PC-3 (cell line): ENCODE measurements at places on chromosomes 12 and 14. TPM values are rescaled to one million over a fixed set of nuclear protein-coding genes. Genes with fewer than 3 reads are reported as not detected.

IRAK3 gene
- total RNA-seq = not detected in 2 replicates

ANKRD33 gene
- total RNA-seq = not detected in 2 replicates

UTP20 gene
- total RNA-seq = 31.3 and 35.8 TPM in 2 replicates

PTPRB gene
- 0.46 and 0.66 TPM in 2 replicates for total RNA-seq

- no peak overlapping the region for H3K27ac ChIP-seq
- H3K4me1 ChIP-seq = peaks cover 22% of the 10 kb centered on the region
- no peak overlapping the region for H3K4me3 ChIP-seq
- DNase-seq = no peak
- no peaks in the 10 kb centered on the region for H3K36me3 ChIP-seq
- H3K27me3 ChIP-seq = no peaks in the 10 kb centered on the region
Observed at GRCh38 chr12:122845041-122845864, 10.0 kb downstream of the HIP1R start.

DNA sequence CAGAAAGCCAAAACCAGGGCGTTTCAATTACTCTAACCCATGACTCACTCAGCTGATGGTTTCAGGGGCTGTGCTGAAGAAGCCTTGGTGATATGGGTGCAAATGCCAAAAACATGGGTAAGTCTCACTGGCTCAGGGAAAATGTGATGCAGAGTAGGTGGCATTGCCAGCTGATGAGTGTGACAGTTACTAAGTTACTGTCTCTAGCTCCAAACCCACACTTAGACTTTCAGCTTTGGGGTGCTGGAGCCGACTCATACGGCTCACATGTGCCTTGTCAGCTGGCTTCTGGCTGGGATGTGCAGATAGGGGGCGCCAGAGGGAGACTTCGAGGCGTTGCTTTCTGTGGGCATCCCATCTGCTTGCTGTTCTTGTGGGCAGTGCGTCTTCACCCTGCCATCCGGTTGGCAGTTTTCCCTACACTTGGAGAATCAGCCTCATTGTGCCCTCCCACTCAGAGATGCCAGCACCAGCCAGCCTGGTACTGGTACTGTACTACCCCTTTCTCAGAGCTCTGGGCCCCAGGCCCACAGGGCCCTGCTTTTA is 11.1 kb upstream of the KRT7 start:
- H3K27ac ChIP-seq = 0 out of 2 replicates have a peak overlapping the region, but pooled peaks have one; percentile 7
- H3K4me1 ChIP-seq = peaks cover 51% of the 10 kb centered on the region
- peak; percentile 82 for DNase-seq
- H3K4me3 ChIP-seq = no peak overlapping the region
- H3K27me3 ChIP-seq = no peaks in the 10 kb centered on the region

DNA sequence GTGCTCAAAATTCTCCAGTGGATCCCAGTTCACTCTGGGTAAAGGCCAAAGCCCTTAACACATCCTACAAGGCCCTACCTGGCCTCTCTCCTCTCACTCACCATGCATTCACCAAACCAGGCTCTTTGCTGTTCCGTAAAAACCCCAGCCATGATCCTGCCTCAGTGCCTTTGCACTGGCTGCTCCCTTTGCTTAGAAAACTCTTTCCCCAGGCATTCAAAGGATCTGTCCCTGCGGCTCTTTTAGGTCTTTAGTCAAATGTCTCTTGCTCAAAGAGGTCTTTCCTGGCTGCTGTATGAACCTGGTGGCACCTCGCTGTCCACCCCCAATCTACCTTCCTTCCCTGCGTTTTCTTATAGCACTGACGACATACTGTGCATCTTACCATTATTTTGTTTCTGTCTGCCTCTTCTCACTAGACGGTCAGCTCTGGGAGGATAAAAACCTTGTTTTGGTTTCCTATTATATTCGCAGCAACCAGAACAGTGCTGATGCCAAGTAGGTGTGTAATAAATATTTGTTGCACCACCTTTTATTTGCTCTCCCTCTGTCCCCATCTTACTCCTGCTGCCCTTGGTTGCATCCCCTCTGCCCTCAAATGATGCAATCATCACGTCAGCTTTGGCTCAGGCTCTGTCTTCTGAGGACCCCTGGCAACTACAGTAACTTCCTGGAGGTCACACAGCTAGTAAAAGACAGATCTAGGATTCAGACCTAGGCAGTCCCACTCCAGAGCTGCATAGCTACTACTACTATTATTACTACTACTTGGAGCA is 23.8 kb upstream of the DICER1 start:
- no peaks in the 10 kb centered on the region for H3K4me1 ChIP-seq
- no peak for DNase-seq
- H3K36me3 ChIP-seq = no peaks in the 10 kb centered on the region
- H3K4me3 ChIP-seq = no peak overlapping the region
- H3K27me3 ChIP-seq = no peaks in the 10 kb centered on the region
- no peak overlapping the region for H3K27ac ChIP-seq

DNA sequence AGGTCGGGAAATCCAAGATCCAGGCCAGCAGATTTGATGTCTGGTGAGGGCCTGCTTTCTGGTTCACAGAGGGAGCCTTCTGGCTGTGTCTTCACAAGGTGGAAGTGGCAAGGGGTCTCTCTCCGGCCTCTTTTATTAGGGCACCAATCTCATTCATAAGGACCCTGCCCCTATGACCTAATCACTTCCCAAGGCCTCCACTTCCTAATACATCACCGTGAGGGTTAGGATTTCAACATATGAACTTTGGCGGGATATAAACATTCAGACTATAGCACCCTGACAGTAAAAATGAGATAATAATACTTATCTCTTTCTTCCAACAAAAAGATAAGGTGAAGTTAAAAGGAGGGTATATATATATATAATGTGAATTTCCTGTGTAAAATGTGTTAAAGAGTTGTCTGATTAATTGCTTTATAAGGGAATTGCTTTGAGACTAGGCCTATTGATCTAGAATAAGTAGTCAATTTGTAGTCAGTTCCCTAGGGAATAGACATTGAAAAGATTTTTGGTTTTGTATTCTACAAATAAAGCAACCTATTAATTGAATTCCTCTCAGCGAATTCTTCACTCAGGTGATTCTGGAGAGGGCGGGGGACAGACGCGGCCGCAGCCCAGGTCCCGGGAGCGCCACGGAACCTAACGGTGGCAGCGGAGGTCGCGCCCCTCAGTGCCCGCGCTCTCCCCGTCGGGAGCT is 516 bp upstream of the LGALS3 start:
- no peaks in the 10 kb centered on the region for H3K27me3 ChIP-seq
- peak overlapping the region; percentile 73 for H3K4me3 ChIP-seq
- DNase-seq = no peak
- H3K36me3 ChIP-seq = peaks cover 9% of the 10 kb centered on the region
- H3K27ac ChIP-seq = peak overlapping the region; percentile 82

DNA sequence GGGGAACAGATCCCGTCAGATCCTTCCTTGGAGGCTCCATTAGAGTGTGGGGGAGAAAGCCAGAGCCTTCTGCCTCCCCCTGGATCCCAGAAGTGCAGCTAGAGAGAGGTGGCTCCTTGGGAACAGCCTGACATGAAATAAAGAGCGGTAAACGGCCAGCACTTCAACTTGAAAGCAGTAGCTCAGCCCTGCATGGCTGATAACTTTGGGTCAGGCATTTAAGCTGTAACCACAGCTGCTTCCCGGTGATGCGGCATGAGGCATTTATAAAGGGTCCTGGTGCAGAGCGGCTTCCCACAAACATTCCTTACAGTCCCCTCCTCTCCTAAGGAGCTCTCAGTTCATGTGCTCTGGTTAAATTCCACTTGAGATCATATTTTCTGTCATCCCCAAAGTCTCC is 960.3 kb downstream of the VRK1 start:
- H3K4me3 ChIP-seq = no peak overlapping the region
- no peaks in the 10 kb centered on the region for H3K4me1 ChIP-seq
- no peak for DNase-seq

DNA sequence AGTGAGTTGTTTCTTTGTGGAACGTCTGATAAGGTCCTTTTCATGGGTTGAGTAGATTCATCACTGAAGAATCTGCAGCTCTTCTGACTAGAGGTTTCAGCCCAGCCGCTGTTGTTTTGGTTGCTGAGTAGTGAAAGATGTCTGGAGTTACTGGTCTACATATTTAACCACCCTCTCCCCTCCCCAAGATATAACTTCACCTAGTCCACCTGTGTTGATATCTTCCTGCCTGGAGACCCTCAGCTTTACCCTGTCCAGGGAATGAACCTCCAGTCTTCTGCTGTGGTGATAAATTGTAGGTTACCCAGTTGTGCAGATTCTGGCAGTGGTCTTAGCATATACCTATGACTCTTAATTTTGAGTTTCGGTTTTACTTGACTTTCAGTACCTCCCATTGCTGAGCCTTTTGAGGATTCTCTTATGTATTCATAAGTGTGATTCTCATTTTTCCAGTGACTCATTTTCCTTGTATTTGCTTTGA is 62.9 kb downstream of the CCDC91 start:
- peaks cover 20% of the 10 kb centered on the region for H3K4me1 ChIP-seq
- no peak overlapping the region for H3K4me3 ChIP-seq
- peak; percentile 61 for DNase-seq
- no peaks in the 10 kb centered on the region for H3K27me3 ChIP-seq

DNA sequence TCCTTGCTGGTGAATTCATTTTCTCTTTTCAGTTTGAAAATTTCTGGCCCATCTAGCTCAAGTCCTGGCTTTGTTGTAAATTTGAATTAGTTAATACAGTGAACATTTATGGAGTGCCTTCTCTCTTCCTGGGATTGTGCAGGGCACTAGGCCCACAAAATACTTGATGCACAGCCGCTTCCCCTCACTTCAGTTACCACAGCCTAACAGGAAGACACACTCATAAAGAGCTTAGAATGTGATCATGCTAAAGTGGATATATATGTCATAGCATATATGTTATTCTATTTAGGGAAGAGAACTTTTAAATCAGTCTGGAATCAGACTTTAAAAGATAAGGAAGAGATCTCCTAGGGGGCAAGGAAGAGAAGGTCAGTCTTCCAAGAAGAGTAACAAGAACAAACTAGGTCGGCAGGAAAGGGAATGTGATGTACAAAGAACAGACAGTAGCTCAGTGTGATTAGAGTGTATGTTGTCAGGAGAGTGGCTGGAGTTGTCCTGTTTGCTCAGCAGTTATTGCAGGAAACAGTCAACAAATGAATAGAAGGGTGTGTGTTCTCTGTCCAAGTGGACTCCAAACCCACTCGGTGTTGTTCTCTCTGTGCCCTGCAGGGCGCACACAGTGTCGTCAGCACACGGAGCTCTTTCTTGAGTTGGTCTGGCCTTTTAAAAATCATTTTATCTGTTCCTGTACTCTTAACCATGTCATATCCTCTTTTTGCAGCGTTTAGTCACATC is 74.4 kb downstream of the DAAM1 start:
- H3K27ac ChIP-seq = no peak overlapping the region
- H3K27me3 ChIP-seq = no peaks in the 10 kb centered on the region
- peaks cover 23% of the 10 kb centered on the region for H3K4me1 ChIP-seq

DNA sequence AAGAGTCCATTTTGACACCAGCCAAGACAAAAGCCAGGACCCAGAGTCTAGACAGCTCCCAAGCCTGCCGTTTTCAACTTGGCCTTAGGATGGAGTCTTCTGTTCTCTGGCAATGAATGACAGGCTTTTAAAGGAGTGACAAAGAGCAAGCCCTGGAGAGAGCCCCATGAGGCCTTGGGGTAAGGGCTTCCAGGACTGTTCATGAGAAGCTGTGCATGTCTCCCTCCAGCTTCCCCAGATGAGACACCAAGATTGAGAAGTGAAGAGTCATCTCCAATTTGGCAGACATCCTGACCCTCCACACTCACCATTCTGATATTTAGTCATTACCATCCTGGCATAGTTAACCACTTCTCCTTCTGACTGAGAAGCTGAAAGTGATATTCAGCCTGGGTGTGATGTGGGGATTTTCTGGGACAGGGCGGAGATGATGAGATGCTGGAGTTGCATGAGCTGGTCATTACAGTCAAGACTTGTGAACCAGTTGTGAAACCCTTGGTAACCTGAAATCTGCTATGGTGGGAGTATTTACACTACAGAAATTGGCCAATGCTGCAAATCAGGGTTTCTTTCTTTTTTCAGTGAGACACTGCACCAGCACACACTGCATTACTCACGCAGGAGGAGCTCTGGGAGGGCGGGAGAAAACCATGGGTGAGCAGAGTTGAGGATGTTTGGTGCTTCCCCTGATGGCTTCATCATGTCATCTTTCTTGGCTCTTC is 77.8 kb downstream of the VCPKMT start:
- H3K27me3 ChIP-seq = no peaks in the 10 kb centered on the region
- H3K4me3 ChIP-seq = no peak overlapping the region
- no peaks in the 10 kb centered on the region for H3K36me3 ChIP-seq
- H3K4me1 ChIP-seq = peaks cover 44% of the 10 kb centered on the region
- H3K27ac ChIP-seq = peak overlapping the region; percentile 90

DNA sequence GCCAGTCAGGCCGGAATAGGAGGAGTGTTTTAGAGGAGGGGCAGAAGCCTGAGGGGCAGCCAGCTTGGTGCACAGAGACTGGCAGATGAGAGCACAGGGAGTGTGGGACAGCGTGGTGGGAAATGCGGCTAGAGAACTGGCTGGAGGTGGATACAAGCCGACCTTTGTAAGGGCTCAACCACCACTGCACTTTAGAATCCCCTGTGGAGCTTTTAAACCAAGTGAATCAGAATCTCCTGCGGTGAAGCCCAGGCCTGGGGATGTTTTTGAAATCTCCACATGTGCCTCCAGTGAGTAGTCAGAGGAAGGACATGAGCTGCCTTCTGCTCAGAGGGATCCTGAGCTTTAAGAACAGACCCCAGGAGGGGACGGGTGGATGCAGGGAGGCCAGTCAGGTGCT is 10.9 kb upstream of the PCED1B start:
- no peak overlapping the region for H3K4me3 ChIP-seq
- no peak for DNase-seq
- H3K36me3 ChIP-seq = no peaks in the 10 kb centered on the region
- no peak overlapping the region for H3K27ac ChIP-seq
- H3K27me3 ChIP-seq = no peaks in the 10 kb centered on the region
- peaks cover 14% of the 10 kb centered on the region for H3K4me1 ChIP-seq

- peaks cover 18% of the 10 kb centered on the region for H3K36me3 ChIP-seq
- H3K27me3 ChIP-seq = no peaks in the 10 kb centered on the region
- no peak overlapping the region for H3K27ac ChIP-seq
- DNase-seq = peak; percentile 39
Observed at GRCh38 chr14:60815371-60815770, 80.8 kb downstream of the MNAT1 start.

- DNase-seq = no peak
- H3K4me3 ChIP-seq = no peak overlapping the region
- H3K4me1 ChIP-seq = no peaks in the 10 kb centered on the region
- H3K27ac ChIP-seq = no peak overlapping the region
- H3K36me3 ChIP-seq = no peaks in the 10 kb centered on the region
- no peaks in the 10 kb centered on the region for H3K27me3 ChIP-seq
Observed at GRCh38 chr14:103897075-103897947, 30.9 kb upstream of the TDRD9 start.
